ENCODE measurements at places on chromosomes 4 and X. TPM values are rescaled to one million over a fixed set of nuclear protein-coding genes. Genes with fewer than 3 reads are reported as not detected.
A peak's percentile ranks its signal among the peaks of the same experiment; 100 is the strongest.

- no peak for DNase-seq
Observed at GRCh38 chrX:11641349-11642065, 24.2 kb downstream of the ARHGAP6 start.

The ADAMTS3 gene
- 0.20 TPM for polyA plus RNA-seq

GRCh38 chr4:1907848-1908525 is 36.8 kb downstream of the NSD2 start:
- no peak for DNase-seq

The EMCN gene
- polyA plus RNA-seq: 0.50 TPM

The FAM236D gene
- polyA plus RNA-seq: not detected

The BGN gene
- polyA plus RNA-seq: 40.1 TPM

DNA sequence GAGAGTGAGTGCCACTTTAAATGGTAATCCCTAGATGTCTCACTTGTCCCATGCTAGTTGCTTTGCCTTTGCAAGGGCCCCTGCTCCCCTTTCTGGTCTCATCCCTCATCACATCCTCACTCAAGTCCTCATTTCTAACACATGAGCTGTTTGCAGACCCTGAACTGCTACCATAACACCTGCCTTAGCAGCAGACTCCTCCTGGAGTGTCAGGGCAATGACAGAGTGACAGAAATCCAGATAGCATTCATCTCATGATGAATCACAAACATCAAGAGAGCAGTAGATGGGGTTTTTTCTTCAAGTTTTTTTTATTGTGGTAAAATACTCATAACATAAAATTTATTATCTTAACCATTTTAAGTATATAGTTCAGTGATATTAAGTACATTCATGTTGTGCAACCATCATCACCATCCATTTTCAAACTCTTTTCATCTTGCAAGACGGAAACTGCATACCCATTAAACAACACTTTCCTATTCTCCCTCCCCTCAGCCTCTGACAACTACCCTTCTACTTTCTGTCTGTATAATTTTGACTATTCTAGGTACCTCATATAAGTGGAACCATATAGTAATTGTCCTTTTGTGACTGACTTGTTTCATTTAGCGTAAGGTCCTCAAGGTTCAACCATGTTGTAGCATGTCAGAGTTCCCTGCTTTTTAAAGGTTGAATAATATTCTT is 133.2 kb upstream of the RPS6KA3 start:
- no peak for DNase-seq

The BTK gene
- 76.5 TPM for polyA plus RNA-seq

The BOD1L1 gene
- polyA plus RNA-seq: 17.1 TPM

GRCh38 chr4:86895692-86896488 is 3.7 kb upstream of the C4orf36 start:
- no peak for DNase-seq

The RPL36A gene
- 5,596 TPM for polyA plus RNA-seq

GRCh38 chrX:38661561-38661960 is 100.2 kb downstream of the TSPAN7 start:
- DNase-seq: no peak

- peak; percentile 82 for DNase-seq
Observed at GRCh38 chrX:153818571-153819383, 11.6 kb downstream of the PDZD4 start.

The NXT2 gene
- 7.9 TPM for polyA plus RNA-seq

The SMPX gene
- 0.15 TPM for polyA plus RNA-seq

DNA sequence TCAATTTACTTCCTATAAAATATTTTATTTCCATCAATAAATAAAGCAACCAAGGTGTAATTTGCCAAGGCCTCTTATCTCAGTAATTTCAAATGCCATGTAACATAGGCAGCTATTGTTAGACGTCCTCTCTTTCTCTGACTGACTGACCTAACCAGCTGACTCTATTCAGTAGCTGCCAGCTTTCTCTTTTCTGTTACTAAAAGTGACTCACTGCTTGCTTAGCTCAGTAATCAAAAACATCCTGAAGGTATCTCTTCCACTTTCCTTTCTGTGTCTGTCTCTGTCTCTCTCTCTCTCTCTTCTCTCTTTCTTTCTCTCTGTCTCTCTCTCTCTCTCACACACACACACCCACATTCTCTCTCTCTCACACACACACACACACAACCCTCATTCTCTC is 134.2 kb downstream of the SPOCK3 start:
- no peak for DNase-seq

- DNase-seq: peak; percentile 70
Observed at GRCh38 chrX:353566-354535, 32.9 kb downstream of the PPP2R3B start.

DNA sequence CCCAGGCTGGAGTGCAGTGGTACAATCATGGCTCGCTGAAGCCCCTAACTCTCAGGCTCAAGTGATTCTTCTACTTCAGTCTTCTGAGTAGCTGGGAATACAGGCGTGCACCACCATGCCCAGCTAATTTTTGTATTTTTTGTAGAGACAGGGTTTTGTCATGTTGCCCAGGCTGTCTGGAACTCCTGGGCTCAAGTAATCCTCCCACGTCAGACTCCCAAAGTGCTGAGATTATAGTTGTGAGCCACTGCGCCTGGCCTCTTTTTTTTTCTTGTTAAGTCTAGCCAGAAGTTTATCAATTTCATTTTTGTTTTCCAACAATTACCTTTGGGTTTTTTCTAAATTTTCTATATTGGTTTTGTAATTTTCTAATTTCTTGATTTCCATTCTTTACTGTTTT is 100.6 kb downstream of the GC start:
- DNase-seq: no peak

GRCh38 chrX:113726009-113726408 is 857.9 kb upstream of the HTR2C start:
- DNase-seq: no peak

- no peak for DNase-seq
Observed at GRCh38 chrX:150982235-150982787, 824 bp upstream of the HMGB3 start.

GRCh38 chrX:101206471-101206870 is 13.1 kb upstream of the DRP2 start:
- no peak for DNase-seq

The HEPH gene
- 1.1 TPM for polyA plus RNA-seq

The VEGFD gene
- polyA plus RNA-seq: 1.6 TPM

DNA sequence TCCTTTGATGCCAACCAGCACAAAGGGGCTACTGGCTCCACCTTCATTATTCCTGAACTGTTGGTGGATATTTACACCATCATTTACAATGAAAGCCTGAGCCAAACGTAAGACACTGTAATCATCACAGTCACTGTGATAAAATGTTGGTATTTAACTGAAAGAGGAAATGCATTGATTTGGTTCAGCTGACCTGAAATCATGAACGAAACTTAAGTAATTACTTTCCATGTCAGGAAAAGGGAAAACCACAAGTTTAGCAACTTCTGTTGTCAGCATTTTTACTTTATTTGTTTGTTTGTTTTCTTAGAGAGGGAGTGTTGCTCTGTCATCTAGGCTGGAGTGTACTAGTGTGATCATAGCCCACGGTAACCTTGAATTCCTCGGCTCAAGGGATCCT is 247.8 kb upstream of the FAM47A start:
- no peak for DNase-seq

The CENPVL3 gene
- 0.03 TPM for polyA plus RNA-seq

DNA sequence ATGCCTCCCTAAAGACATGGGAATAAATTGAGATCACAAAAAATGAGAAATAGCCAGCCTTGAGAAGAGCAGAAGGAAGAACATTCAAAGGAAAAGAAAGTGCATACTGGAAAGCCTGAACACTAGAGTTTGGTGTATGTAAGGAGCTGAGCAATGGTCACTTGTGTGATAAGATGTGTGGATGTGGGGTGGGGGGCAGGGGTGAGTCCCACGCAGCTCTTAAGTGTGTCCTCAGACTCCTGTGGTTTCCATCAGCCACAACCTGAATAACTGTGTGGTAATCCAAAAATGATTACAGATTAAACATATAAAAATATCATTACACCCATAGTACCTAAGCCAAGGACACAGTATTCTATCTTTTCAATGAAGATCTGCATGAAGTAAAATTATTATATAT is 59.9 kb downstream of the ELOVL6 start:
- no peak for DNase-seq
